ENCODE measurements at places on chromosomes 1 and 21. TPM values are rescaled to one million over a fixed set of nuclear protein-coding genes. Genes with fewer than 3 reads are reported as not detected.
A peak's percentile ranks its signal among the peaks of the same experiment; 100 is the strongest.

- no peaks in the 10 kb centered on the region for H3K4me1 ChIP-seq
- no peaks in the 10 kb centered on the region for H3K27me3 ChIP-seq
- no peaks in the 10 kb centered on the region for H3K36me3 ChIP-seq
- no peak for DNase-seq
These were observed 82.4 kb downstream of the PTPRU start for GRCh38 chr1:29318724-29319123.

DNA sequence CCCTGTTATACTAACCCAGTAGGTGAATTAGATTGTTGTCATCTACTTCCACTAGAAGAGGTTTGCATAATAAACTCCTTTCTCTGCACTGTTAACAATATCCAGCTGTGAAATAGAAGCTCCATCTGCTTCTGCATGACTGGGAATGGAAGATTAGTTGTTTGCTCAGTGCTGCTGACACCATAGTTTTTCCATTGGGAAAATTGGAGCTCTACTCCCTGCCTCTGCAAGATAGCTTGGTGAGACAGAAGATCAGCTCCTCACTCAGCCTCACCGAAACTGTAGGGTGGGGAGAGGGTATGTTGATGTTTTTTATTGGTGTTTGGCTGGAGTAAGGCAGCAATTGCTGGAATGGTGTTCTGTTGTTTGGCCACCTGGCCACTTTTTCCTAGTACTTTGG lies 331.6 kb upstream of the ADAMTS5 start:
- no peaks in the 10 kb centered on the region for H3K27me3 ChIP-seq
- no peak for DNase-seq
- no peaks in the 10 kb centered on the region for H3K4me1 ChIP-seq
- H3K27ac ChIP-seq: no peak overlapping the region
- H3K36me3 ChIP-seq: no peaks in the 10 kb centered on the region
- no peak overlapping the region for H3K4me3 ChIP-seq

- no peaks in the 10 kb centered on the region for H3K27me3 ChIP-seq
- H3K36me3 ChIP-seq: peaks cover 11% of the 10 kb centered on the region
- DNase-seq: no peak
- no peaks in the 10 kb centered on the region for H3K4me1 ChIP-seq
- H3K27ac ChIP-seq: no peak overlapping the region
- H3K4me3 ChIP-seq: no peak overlapping the region
These were observed 80.7 kb upstream of the HP1BP3 start for GRCh38 chr1:20867847-20868246.

DNA sequence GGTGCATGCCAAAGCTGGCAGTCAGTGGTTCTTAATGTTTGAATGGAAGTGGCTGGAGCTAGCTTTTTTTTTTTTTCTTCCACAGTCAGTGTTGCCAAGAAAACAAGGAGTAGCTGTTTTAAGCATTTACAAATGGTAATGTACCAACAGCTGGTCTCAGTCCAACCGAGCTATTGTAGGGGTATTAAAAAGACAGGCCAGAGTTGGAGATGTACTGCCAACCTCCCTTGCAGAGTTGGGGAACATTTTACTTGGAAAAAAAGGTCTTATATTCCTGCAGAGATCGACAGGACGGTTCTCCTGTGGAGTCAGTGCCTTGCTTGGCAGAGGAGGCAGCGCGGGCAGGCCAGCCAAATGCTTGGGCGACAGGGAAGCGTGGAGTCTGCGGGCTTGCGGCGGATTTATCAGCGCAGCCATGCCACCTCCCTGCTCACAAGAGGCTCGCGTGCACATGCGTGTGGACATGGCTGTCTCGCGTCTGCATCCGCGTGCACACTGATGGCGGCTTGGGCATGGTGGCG lies 338.1 kb downstream of the RPS6KC1 start:
- no peak overlapping the region for H3K27ac ChIP-seq
- H3K36me3 ChIP-seq: no peaks in the 10 kb centered on the region
- no peaks in the 10 kb centered on the region for H3K4me1 ChIP-seq
- no peaks in the 10 kb centered on the region for H3K27me3 ChIP-seq

DNA sequence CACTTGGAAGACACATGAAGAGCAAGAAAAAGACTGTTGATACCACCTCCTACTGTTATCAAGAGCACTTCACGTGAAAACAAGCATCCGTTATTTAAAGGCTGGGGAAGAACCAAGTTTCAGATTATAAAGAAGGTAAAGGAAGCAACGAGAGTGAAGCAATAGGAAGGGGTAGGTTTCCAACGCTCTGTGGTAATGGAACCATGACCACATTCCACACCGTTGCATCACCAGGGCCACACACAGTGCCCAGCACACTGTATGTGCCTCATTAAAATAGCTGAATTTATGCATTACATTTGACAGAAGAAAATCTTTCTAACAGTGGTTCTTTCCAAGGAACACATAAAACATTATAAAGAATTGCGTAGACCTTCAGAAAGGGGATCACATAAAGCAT lies 435.8 kb downstream of the MRPL39 start:
- H3K27me3 ChIP-seq: no peaks in the 10 kb centered on the region
- H3K27ac ChIP-seq: no peak overlapping the region
- no peaks in the 10 kb centered on the region for H3K36me3 ChIP-seq
- DNase-seq: no peak

DNA sequence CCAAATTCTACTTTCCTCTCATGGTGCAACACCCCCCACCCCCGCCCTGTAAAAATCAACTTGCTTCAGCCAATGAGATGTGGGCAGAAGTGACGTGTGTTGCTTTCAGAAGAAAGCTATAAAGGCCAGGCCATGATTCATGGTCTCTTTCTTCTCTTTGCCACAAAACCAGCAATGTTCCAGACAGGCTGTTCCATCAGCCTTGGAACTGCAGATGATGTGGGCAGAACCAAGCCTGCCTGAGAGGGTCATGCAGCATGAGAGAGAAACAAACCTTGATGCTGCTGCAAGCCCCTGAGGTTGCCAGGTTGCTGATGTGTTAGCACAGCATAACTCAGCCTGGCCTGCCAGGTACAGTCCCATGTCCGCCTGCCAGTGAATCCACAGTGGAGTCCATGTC lies 41.8 kb downstream of the MIS18A start:
- no peak for DNase-seq
- H3K27ac ChIP-seq: no peak overlapping the region
- no peaks in the 10 kb centered on the region for H3K36me3 ChIP-seq
- no peak overlapping the region for H3K4me3 ChIP-seq
- peaks cover 5% of the 10 kb centered on the region for H3K4me1 ChIP-seq

Gene CFH
- 1.4 TPM for total RNA-seq

Gene SERTAD4
- not detected for total RNA-seq

Gene ANKRD45
- total RNA-seq: not detected

GRCh38 chr1:119783354-119784185 lies 14.9 kb upstream of the HMGCS2 start:
- H3K27me3 ChIP-seq: peaks cover 40% of the 10 kb centered on the region
- H3K27ac ChIP-seq: peak overlapping the region; percentile 11
- H3K4me1 ChIP-seq: peaks cover 29% of the 10 kb centered on the region
- H3K36me3 ChIP-seq: no peaks in the 10 kb centered on the region

Gene DENND2D
- 275 TPM for total RNA-seq

Gene RGS7
- not detected for total RNA-seq

DNA sequence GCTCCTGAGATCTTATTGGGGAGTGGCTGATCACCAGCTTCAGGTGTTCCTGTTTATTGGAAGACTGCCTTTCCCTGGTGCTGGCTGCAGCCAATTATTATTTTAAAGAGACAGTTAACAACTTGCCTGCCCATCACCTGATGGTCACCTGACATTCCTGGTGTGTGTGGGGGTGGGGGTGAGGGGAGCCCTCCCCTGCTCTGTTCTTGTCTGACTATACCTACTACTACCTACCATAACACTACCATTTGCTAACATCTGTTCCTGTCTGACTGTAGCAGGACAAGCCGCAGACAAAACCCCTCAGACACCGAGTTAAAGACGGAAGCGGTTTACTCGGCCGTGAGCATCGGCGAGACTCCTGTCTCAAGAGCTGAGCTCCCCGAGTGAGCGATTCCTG lies 54.9 kb upstream of the NBPF3 start:
- no peak overlapping the region for H3K27ac ChIP-seq
- no peak overlapping the region for H3K4me3 ChIP-seq
- DNase-seq: no peak
- peaks cover 26% of the 10 kb centered on the region for H3K27me3 ChIP-seq
- peaks cover 6% of the 10 kb centered on the region for H3K4me1 ChIP-seq
- peaks cover 3% of the 10 kb centered on the region for H3K36me3 ChIP-seq

Gene E2F2
- total RNA-seq: 75.0 TPM

- H3K36me3 ChIP-seq: no peaks in the 10 kb centered on the region
- H3K27ac ChIP-seq: no peak overlapping the region
- no peak overlapping the region for H3K4me3 ChIP-seq
- H3K4me1 ChIP-seq: no peaks in the 10 kb centered on the region
These were observed 136.9 kb upstream of the C8B start for GRCh38 chr1:57102561-57103326.

DNA sequence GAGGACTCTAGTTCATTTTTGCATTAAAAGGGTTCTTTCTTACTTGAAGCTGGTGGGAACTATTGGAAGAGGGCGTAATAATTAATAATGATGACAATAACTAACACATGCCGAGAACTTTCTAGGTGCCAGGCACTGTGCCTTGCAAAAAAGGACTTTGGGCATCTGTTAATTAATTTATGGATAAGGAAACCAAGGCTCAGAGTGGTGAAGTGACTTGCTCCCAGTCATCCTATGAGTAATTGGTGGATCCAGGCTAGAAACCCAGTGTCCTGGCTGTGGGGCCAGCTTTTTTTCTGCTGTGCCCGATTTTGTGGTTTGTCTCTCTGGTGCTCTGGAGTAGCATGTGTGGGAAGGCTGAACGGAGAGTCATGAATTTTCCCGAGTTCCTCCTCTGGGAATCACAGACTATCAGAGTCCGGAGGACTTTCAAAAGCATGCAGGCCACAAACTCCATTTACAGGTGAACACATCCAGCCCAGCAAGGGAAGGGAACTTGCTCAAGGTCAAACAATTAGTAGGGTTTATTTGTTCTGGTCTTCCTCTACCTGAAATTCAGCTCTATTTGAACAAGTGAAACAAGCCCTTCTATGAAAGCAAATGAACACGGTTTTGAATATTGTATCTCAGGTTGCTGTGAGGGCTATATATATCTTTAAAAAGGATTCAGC lies 23.4 kb downstream of the ROR1 start:
- H3K4me3 ChIP-seq: no peak overlapping the region
- H3K27ac ChIP-seq: no peak overlapping the region
- no peak for DNase-seq

GRCh38 chr21:33406493-33406892 lies 3.3 kb downstream of the IFNGR2 start:
- peaks cover 18% of the 10 kb centered on the region for H3K27me3 ChIP-seq
- no peak for DNase-seq
- peaks cover 7% of the 10 kb centered on the region for H3K36me3 ChIP-seq
- H3K4me3 ChIP-seq: no peak overlapping the region
- H3K27ac ChIP-seq: no peak overlapping the region
- H3K4me1 ChIP-seq: peaks cover 31% of the 10 kb centered on the region

- H3K4me1 ChIP-seq: no peaks in the 10 kb centered on the region
- H3K27ac ChIP-seq: no peak overlapping the region
- H3K36me3 ChIP-seq: no peaks in the 10 kb centered on the region
- no peak for DNase-seq
- no peak overlapping the region for H3K4me3 ChIP-seq
These were observed 182.3 kb upstream of the C1orf105 start for GRCh38 chr1:172238158-172238557.

Gene MECR
- 23.5 TPM for total RNA-seq

- peak overlapping the region; percentile 88 for H3K27ac ChIP-seq
- no peaks in the 10 kb centered on the region for H3K36me3 ChIP-seq
- peaks cover 92% of the 10 kb centered on the region for H3K4me1 ChIP-seq
- DNase-seq: peak; percentile 41
- no peak overlapping the region for H3K4me3 ChIP-seq
These were observed 195.0 kb upstream of the EDN2 start for GRCh38 chr1:41679531-41679930.

DNA sequence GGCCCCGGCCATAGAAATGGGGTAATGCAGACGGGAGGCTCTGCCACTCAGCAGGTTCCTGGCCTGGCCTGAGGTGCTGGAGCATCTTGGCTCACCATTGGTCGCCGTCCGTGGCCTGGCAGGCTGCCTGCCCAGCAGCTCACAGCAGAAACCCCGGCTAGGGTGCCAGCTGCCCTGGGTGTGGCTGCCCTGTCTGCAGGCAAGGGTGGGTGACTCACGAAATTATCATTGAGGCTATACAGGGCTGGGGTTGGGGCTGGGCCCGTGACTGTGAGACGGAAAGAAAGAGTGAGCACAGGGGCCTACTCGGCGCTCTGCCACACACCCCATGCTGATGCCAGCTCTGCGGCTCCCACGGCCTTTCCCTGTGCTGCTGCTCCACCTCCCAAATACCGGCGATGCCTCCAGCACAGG lies 8.0 kb upstream of the PKP1 start:
- no peak overlapping the region for H3K4me3 ChIP-seq
- H3K27ac ChIP-seq: no peak overlapping the region
- H3K4me1 ChIP-seq: no peaks in the 10 kb centered on the region
- no peak for DNase-seq

DNA sequence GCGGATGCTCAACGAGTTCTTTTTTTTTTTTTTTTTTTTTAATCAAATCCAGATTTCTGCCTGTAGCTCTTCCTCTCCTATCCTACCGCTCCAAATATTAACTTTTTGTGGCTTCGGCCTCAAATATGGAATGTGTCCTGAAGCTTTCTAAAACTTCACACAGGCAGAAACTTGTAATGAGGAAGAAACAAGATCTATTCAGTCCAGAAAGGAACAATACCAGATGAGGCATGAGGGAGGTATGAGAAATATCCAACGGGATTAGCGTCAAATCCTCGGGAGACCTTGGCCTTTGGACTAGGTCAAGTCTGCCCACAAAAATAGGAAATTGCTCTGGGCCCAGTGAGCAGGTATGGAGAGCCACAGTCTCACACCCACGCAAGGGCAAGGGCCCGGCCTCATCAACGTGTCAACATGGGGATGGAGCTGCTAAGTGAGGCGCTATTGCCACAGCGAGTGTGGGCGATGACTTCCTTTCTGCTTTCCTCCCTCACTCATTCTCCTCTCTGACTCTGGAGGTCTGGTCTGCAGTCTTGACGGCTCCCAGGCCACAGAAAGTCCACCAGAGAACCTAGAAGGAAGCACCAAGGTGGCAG lies 66.6 kb downstream of the BCAR3 start:
- DNase-seq: no peak
- peaks cover 2% of the 10 kb centered on the region for H3K27me3 ChIP-seq
- no peaks in the 10 kb centered on the region for H3K36me3 ChIP-seq
- no peak overlapping the region for H3K4me3 ChIP-seq

DNA sequence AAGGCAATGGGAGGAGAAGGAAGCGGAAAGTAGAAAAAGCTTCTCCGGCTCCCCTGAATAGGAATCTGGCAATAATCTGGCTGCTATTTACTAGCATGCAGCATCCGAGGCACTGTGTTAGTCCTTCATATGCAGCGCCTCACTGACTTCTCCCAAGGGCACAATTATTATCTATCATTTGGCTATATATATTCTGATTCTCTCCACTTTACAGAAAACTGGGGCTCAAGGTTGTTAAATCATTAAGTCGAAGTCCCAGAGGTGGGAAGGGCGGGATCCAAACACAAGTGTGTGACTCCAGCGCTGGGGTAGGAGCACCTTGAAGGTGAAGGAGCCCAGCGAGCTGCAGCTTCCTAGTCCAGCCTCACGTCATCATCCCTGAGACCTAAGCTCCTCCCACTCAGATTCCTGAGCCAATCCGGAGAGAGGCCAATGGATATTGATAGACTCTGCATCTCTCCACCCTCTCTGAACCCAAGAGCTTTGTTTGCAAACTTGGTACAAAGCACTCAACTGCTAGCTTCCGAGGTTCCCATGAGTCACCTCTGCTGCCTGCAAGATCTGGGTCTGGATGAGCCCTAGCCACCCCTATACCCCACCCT lies 16.6 kb upstream of the EYA3 start:
- no peaks in the 10 kb centered on the region for H3K36me3 ChIP-seq
- DNase-seq: no peak
- no peaks in the 10 kb centered on the region for H3K4me1 ChIP-seq
- H3K4me3 ChIP-seq: no peak overlapping the region
- H3K27me3 ChIP-seq: peaks cover 8% of the 10 kb centered on the region

GRCh38 chr21:17497316-17497715 lies 15.5 kb upstream of the CXADR start:
- H3K36me3 ChIP-seq: no peaks in the 10 kb centered on the region
- H3K4me1 ChIP-seq: peaks cover 4% of the 10 kb centered on the region
- no peak overlapping the region for H3K27ac ChIP-seq
